Hippocampal formation (tissue), 2 donors: ENCODE measurements at places on chromosomes 3 and 15.

DNA sequence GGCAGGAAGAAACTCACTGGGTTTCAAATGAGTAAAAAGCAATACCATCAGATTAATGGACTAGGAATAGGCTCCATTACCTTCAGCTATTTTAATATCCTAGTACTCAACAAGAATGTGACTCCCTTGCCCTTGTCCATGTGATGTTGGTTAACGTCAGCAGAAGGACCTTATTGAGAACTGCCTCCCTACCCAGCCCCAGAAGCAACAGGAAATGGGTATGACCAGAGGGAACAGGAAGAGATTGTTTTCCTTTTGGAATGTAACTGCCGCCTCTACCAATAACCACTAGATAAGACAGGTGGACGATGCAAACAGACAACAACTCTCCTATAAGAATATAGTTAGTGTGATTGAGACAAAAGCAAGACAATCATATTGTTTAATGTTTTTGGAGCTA, 10.4 kb upstream of the MME start:
- no peak for DNase-seq

- DNase-seq, result no peak
Measured at GRCh38 chr3:5707794-5708193, 520.3 kb downstream of the EDEM1 start.

DNA sequence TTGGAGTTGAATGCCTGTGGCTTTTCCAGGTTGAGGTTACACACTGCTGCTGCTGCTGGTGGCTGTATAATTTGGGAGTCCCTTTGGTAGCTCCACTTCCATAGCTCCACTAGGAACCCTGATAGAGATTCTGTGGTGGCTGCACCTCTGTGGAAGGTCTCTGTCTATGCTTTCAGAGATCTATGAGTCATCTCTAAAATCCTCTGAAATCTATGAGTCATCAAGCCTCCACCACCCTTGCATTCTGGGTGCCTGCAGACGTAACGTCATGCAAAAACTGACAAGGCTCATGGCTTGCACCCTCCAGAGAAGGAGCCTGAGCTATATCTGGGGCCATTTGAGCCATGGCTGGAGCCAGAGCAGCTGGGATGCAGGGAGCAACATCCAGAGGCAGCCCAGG, 1037.0 kb upstream of the CFAP20DC start:
- DNase-seq, result no peak

DNA sequence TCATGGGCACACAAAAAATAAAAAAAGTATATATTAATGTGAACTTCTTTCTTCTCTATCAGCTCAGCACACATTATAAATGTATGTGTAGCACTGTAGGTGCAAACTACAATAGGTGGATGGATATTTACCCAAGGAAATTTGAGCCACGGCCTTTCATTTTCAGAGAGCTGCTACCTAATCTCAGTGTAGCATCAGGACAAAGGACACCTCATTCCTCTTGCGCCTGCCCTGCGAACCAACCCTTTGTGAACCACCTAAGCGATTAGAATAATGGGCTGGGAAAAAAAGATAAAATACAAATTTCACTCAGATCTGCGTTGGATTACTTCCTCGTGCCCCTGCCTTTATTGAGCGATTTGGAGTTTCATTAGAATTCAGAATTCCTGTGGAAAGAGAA, 263.2 kb downstream of the NR2F2 start:
- no peak for DNase-seq

- no peak for DNase-seq
Measured at GRCh38 chr3:82685761-82686160, 924.3 kb upstream of the GBE1 start.

GRCh38 chr3:15636028-15636709, 34.6 kb downstream of the BTD start:
- no peak for DNase-seq

- no peak for DNase-seq
Measured at GRCh38 chr15:38972831-38973230, 408.2 kb upstream of the RASGRP1 start.

GRCh38 chr15:96011136-96011535, 319.4 kb upstream of the NR2F2 start:
- no peak for DNase-seq

- DNase-seq, result no peak
Measured at GRCh38 chr15:36029606-36030210, 483.7 kb upstream of the DPH6 start.

DNA sequence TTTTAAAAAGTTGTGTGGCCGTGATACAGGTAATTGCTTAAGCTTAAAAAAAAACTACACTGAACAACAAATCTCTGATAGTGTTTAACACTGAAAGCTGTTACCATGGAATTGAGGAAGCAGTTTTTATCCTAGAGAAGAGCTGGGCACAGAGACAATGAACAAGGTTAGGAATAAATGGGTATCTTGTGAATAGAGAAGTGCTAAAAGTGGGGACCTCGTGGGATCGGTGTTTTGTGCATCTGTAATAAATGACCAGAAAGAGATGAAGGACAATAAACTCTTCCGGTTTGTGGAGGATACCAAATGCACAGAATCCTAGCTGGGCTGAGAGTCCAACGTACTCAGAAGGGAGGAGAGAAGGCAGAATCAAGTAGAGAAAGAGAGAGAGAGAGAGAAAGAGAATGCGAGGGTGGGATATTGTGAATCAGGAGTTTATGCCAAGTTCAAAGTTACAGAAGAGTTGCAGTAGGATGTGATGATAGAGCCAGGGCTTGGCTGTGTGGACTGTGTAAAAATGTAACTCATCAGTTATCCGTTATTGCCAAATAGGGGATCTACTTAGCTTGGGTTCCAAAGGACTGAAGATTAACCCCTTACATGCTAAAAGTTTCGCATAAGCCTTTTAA, 148.9 kb downstream of the IL20RB start:
- DNase-seq, result no peak

DNA sequence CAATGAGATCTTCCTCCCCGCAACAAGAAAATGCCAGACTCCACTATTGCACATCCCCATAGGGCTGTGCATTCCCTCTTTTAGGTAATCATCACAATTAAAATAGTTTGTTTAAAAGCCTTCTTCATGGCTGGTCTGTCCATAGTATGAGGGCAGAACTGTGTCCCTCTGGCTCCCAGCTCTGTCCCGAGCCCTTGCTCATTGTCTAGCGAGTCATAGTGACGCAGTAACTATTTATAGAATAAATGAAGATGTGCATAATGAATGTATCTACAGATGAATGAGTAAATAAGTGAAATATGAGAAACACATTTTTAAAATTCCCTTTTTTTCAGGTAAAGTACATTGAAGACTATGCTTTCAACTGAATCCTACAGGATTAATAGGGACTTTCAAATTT, 128.4 kb upstream of the TMC3 start:
- DNase-seq, result no peak

DNA sequence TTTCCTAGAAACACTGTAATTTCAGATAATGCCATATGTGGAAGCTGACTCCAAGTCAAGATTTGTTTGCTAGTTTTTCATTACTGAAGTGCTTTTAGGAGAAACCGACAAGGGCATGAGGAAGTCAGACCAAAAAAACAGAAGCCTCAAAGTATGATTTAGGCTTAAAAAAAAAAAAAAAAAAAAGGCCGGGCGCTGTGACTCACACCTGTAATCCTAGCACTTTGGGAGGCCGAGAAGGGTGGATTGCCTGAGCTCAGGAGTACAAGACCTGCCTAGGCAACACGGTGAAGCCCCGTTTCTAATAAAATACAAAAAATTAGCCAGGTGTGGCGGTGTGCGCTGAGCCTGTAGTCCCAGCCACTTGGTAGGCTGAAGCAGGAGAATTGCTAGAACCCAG, 11.6 kb downstream of the RPL15 start:
- DNase-seq, result no peak

DNA sequence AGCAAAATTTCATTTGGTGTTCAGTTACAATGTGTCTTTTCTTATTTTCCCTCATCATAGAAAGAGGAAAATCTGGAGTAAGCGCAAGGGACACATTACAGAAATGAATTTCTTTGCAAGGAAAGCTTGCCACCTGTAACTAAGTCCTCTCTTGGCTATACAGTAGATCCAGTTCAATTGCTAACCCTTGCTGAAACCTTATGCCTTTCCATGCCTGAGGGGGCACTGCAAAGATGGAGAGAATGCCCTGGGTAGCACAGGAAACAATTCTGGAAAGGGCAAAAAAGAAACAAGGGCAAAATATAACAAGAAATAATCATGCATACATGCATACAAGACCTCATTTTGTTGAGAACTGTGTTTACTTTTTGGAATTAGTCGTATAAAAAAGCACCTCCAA, 4.3 kb downstream of the CADM2 start:
- DNase-seq, result no peak

DNA sequence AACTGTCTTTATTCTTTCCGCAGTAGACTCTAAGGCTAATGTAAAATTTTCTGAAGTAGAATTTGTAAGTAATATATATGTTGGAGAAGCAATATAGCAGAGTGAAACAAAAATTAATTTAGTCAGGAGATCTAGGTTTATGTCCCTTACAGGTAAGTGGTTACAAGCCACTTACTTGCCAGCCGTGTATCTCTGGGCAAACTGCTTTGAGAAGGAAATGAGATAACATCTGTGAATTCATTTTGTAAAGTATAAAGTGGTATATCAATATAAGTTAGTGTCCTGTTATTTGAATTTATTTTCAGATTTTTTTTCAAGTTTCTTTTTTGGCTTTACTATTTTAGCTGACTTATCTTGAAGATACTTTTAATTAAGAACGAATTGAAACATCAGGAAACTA, 5.5 kb downstream of the DAZL start:
- no peak for DNase-seq

- no peak for DNase-seq
Measured at GRCh38 chr3:68057637-68058320, 403.4 kb upstream of the SUCLG2 start.

DNA sequence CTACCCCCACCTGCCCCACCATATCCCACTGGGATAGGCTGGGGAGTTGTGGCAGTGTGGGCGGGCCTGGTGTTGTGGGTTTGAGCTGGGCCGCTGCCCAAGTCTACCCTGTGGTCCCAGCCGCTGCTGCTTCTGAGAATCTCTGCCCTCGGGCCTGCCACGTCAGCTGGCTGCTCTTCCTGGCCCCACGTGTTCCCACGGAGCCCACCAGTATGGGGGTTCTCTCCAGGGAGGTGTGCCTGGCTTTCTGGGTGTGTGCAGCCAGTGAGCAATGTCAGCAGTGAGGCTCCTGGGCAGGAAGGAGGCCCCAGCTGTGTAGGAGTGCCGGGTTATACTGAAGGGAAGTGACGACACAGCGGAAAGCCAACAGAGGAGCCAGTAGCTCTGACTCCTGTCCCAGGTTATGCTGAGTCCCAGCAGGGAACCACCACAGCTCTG, 10.5 kb downstream of the GNAI2 start:
- DNase-seq, result no peak

GRCh38 chr15:78679089-78679511, 38.1 kb upstream of the CHRNB4 start:
- DNase-seq, result no peak

GRCh38 chr3:53238051-53238850, 17.6 kb downstream of the TKT start:
- DNase-seq, result no peak

DNA sequence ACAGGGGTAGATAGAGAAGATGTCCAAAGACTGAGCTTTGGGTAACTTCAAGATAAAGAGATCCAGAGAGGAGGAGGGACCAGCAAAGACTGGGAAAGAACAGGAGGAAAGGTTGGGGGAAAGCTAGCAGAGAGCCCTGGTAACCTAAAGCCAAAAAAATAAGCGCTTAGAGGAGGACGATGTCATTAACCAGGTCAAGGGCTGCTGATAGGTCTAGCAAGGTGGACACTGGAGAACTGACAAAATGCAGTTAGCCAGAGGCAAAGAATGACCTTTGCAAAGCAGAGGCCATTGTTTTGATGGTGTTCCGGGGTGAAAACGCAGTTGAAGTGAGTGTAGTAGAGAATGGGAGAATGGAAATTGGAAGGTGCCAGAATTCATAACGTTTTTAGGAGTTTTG, 39.7 kb downstream of the FAM43A start:
- no peak for DNase-seq

DNA sequence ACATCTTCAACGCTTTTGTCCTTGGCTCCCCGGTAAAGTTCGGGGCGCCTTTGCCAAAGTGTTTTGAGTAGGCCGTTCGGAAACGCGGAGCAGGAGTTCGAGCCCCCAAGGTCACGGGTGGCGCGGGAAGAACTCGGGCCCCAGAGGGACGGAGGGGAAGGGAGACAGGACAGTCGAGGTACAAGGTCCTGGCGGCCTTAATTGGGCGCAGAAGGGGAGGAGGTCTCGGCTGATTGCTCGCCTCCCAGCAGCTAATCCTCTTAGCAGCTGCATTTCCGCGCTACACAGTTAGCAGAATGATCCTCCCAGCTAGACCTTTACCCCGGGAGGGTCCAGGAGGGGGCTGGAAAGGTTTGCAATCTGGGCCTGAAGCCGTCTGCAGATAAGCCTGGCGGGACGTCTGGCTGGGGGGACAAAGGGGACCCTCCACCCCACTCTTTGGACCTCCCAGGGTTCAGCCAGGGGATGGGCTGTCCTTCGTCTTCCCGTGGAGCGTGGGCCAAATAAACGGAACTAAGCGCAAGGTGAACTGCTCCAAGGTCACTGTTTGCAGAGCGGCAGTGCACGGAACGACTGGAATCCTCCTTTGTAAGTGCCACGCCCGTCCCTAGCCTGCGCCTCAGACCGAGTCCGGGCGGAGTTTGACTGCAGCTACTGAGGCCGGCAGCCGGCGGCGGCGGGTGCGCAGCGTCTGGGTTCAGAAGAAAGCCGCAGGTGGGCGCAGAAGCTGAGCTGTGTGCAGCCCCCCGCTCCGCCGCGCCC, 7.2 kb downstream of the EOMES start:
- DNase-seq, result no peak

- no peak for DNase-seq
Measured at GRCh38 chr3:169215461-169216352, 447.8 kb downstream of the MECOM start.

GRCh38 chr15:78208341-78208844, 26.0 kb downstream of the ACSBG1 start:
- no peak for DNase-seq

DNA sequence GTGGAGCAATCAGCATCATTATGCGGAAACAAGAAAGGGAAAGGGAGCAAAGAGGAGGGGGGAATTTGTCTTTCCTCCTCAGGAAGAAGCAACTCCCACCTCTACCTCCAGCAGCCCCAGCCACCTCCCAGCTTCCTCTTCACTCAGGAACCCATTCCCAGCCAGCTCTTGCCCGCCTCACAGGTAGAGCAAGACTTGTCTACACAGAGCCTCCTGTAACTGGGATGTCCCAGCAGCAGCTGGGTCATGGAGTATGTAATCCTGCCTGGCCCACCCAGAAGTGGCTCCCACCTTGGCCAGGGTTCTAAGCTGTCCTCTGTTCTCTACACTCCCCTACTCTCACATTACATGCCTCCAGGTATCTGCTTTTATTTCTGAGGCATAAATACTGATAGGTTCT, 14.0 kb downstream of the IGDCC3 start:
- no peak for DNase-seq

- DNase-seq, result peak; percentile 57
Measured at GRCh38 chr3:147393261-147393942, 12.9 kb downstream of the ZIC4 start.

GRCh38 chr3:178663201-178663934, 127.1 kb downstream of the KCNMB2 start:
- DNase-seq, result no peak

- no peak for DNase-seq
Measured at GRCh38 chr15:81327516-81327915, 3.6 kb upstream of the STARD5 start.
